NCI-H446 (cell line): ENCODE measurements at places on chromosomes 7 and 10.

GRCh38 chr7:80359476-80359875, 152.4 kb downstream of the GNAT3 start:
- no peak for DNase-seq

- no peak for DNase-seq
Observed at GRCh38 chr10:30231071-30231652, 117.9 kb downstream of the MTPAP start.

GRCh38 chr7:157739650-157740049, 402.8 kb downstream of the DNAJB6 start:
- DNase-seq: no peak

- no peak for DNase-seq
Observed at GRCh38 chr10:32239769-32240168, 107.2 kb downstream of the EPC1 start.

DNA sequence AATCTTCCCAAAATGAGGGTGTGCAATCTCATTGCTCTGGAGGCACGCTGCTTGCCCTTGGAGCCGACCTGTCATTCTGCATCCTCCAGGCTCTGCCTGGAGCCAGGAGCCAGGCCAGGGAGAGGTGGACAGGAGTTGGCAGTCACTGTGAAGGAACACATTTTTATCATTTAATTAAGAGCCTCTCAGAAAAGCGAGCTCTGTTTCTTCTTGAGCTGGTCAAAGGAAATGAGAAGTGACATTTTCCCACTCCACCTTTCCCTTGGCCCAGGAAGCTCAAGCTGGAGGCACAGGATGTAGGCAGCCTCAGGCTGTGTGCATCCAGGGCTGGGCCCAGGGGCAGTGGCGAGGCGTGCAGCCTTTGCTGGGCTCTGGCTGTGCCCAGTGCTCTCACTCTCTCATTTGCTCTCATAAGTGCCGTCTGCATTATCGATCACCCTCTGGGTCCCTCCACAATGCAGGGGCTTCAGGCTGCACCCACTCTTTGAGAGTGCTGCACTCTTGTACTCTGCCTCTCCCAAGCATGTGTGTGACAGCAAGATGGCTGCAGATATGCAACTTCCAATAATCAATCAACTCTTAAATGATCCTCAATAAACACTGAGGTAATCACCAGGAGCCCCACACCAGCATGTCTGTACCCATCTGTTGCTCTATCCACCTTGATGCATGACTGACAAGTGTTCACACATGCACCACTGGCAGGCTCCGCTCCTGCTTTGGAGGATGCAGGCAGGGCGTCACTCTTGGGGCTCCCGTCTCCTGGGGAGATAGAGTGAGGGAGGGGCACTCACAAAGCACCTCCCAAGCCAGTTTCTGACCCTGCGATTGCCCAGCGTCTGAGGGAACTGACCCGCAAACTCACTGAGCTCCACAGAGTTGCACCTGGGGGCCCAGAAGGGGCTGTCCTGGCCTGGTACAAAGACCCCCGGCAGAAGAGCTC, 171.4 kb downstream of the ZNF248 start:
- DNase-seq: no peak

DNA sequence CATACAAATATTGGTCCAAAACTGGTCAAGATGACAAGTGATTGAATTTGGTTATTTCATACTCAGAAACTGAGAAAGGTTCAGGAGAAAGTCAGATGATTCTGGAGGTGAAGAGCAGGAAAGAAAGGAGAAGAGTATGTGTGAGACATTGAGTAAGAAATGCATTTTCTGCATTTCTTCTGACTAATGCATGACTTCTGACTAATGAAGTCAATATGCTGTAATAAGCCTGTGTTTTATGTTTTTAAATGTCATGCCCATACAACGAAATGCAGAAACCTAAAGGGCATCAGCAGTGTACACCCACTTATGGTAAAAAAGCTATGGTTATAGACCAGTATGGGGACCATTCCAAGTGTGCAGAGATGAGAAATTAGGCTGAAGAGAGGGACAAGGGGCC, 1227.8 kb upstream of the SORCS1 start:
- DNase-seq: no peak

- DNase-seq: no peak
Observed at GRCh38 chr10:106740-107139, 28.5 kb upstream of the ZMYND11 start.

- DNase-seq: no peak
Observed at GRCh38 chr7:93575555-93576399, 1.3 kb upstream of the CALCR start.

DNA sequence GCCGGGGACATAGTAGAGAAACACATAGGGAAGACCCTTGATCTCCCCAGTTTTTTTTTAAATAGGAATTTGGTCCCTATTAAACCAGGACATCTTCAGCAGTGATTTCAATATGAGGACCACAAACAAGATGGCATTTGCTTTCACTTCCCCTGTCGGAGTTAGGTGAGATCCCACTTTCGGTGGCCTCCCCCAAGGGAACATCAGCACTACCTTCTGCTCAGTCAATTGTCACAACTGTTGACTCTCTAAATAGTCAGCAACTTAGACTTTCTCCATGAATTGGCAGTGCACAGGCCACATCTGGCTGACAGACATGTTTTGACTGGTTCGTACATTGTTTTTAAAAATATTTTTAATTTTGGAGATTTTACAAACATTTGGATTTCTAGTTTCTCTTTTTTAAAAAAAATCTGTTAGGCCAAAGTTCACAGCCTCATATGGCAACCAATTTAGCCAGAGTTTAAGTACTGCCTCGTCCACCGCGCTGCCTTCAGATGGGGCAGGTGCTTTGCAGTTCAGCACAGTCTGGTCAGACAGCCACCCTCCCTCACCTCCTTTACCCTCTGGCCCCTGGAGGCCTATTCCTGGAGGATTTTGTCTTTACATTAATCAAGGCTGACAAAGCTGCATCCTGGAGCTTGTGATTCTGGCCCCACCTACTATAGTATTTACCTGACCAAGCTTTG, 139.2 kb upstream of the PRR15 start:
- no peak for DNase-seq

GRCh38 chr10:31242902-31243301, 76.1 kb upstream of the ZEB1 start:
- peak; percentile 7 for DNase-seq

GRCh38 chr7:94901981-94902380, 5.4 kb upstream of the PPP1R9A start:
- no peak for DNase-seq

DNA sequence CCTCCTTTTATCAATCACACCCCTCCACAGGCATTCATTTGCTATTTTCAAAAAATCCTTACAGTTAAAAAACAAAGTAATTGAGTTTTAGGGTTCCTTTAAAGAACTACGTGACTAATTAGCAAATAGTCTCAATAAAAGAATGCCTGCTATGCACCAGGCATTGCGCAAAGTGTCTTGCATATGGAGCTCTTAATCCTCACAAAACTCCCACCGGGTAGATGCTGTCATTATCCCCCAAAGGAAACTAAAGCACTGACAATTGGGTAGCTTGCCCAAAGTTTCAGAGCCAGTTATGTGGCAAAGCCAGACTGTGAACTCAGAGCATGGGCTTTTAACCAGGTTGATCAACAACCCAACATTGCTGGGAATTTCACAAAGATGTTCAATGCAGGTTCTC, 305.7 kb downstream of the ELMO1 start:
- DNase-seq: no peak

DNA sequence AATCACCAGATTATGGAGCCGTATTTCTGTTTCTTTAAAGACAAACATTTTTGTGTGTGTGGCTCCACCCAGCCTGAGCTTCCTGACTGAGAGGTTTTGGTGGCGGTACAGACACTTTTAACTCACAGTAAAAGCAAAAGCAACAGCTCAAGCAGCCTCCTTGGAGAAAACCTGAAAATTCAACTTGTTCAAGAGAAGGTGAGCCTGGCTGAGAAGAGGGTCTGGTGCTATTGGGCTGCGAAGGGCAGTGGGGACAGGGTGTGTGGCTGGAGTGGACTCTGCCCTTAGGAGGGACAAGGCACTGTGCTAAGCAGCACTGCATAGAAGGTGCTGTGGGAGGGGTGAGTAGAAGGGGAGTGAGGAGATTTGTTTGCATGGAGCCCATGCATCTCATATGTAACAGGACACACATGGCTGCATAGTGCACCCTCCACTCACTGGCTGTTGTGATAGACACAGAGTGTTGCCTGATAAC, at the start of gene GIMAP7:
TSS of gene GIMAP7 (plus strand) at position 125 of the 475 bp plus-strand sequence. CDS start 5,103 bp downstream, outside the sequence.
- no peak for DNase-seq

DNA sequence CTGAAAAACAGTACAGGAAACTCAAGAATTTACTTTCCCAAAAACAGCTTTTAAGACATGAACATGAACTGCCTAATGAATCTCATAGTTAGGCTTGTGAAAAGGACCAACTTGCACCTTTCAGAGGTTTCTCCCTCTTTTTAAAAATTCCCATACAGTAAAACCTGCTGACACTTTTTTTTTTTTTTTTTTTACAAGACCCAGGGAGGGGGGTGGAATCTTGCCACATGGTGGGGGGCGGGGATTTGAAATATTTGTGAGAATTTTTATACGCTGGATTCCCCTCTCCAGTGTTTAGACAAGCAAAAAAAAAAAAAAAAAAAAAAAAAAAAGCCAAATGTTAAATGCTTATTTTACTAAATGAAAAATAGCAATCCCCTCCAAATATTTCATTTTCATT, 57.4 kb downstream of the HIBADH start:
- DNase-seq: no peak
